Uterus (tissue), 4 donors: ENCODE measurements at places on chromosomes 1 and 21.

DNA sequence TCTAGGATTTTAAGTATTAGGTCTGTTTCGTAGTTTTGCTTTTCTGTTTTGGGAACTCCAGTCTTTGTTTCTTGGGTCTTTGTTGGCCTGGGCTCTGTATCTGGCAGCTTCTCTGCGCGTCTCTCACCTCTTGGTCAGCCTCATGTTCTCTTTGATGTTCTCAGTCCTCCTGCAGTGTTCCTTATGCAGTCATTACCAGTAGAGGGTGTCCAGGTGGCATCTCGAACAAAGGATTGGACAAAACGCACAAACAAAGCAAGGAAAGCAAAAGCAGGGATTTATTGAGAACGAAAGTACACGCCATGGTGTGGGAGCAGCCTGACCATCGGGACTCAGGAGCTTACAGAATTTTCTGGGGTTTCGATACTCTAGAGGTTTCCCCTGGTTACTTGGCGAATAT lies 133.7 kb upstream of the COL6A1 start:
- H3K27ac ChIP-seq: peak overlapping the region; percentile 68
- H3K27me3 ChIP-seq: no peaks in the 10 kb centered on the region

GRCh38 chr1:40438391-40439015 lies 11.8 kb upstream of the ZFP69B start:
- H3K4me3 ChIP-seq: no peak overlapping the region
- H3K36me3 ChIP-seq: no peaks in the 10 kb centered on the region
- H3K4me1 ChIP-seq: no peaks in the 10 kb centered on the region
- no peaks in the 10 kb centered on the region for H3K27me3 ChIP-seq
- DNase-seq: no peak

DNA sequence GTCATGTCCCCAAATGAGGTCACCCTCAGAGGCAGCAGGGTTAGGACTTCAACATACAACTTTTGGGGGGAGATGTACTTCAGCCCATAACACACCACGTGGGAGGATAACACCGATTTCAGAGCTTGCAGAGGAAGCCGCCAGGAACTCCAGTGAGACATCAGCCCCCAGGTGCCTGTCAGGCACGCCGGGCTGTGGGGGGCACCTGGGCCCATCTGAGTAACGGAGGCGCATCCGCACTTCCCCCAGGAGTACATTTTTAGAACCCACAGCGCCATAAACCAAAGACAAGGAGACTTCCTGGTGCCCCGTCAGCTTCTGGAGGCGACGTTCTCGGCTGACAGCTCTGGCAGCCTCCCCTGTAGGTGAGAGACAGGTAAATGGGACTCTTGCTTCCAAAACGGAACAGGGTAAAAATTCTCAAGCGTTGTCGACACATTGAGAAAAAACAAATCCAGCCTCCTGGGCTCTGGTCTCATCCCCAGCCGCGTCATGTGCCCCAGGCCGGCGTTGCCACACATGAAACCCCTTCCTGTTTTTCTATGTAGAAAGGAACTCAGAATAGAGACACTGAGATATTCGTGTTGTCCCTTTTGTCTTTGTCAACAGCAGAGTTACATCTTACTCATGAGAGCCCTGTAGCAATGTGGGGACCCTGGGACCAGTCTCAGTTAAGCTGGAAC lies 93.3 kb downstream of the PDE9A start:
- H3K27me3 ChIP-seq: no peaks in the 10 kb centered on the region
- no peaks in the 10 kb centered on the region for H3K4me1 ChIP-seq
- H3K36me3 ChIP-seq: no peaks in the 10 kb centered on the region
- no peak overlapping the region for H3K27ac ChIP-seq
- DNase-seq: no peak

- no peak overlapping the region for H3K4me3 ChIP-seq
- H3K27ac ChIP-seq: no peak overlapping the region
- H3K36me3 ChIP-seq: no peaks in the 10 kb centered on the region
These were observed 28.1 kb upstream of the ACBD6 start for GRCh38 chr1:180530501-180530900.

DNA sequence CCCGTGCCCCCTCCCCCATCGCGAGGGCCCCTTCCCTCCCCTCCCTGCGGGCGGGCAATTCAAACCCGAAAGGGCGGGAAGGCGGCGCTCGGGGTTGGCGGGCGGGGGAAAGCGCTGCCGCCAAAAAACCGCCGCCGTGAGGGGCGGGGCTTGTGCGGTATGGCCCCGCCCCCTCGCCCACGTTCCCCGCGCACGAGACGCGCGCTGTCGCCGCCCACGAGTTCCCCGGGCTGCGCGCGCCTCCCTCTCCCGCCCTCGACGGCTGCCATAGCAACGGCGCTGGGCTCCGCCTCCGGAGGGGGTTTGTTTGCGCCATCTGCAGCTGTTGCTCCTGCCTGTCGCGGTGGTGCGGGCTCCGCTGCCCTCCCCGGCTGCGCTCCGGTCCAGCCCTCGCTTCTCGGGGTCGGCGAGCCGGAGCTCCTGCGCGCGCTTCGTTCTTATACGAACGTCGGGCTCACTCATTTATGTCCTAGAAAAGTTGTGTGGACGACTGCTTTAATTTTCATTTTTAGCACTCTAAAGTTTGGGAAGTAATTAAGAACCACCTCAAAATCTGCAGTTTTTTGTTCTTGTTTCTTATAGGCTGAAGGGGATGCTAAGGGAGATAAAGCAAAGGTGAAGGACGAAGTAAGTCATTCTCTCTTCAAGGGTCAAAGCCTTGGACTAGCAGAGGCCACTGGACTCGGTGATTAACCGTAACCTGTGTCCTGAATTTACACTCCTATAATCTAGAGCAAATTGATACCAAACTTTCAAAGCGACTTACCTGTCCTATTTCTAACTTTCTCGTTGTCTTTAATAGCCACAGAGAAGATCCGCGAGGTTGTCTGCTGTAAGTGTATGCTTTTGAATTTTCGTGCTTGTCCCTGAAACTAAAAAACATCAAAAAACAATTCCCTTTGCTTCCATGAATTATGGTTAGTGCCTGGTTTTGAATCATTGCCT lies 933 bp downstream of the HMGN2 start:
- H3K27me3 ChIP-seq: no peaks in the 10 kb centered on the region
- H3K4me1 ChIP-seq: peaks cover 3% of the 10 kb centered on the region
- DNase-seq: peak; percentile 97
- peak overlapping the region; percentile 84 for H3K4me3 ChIP-seq

DNA sequence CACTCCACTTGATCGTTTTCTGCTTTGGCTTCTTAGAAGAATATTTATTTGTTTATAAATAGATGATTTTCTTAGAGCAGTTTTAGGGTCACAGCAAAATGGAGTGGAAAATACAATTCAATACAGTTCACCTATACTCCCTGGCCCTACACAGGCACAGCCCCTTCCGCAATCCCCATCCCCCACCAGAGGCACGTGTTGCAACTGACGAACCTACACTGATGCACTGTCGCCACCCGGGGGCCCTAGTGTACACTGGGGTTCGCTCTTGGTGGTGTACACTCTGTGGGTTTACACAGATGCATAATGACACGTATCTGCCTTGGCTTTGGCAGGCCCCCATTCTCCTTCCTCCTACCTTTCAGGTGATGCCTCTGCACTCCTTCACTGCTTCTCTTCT lies 8.0 kb downstream of the ECHDC2 start:
- H3K27ac ChIP-seq: no peak overlapping the region
- no peaks in the 10 kb centered on the region for H3K36me3 ChIP-seq
- no peaks in the 10 kb centered on the region for H3K27me3 ChIP-seq
- H3K4me1 ChIP-seq: no peaks in the 10 kb centered on the region
- no peak for DNase-seq

DNA sequence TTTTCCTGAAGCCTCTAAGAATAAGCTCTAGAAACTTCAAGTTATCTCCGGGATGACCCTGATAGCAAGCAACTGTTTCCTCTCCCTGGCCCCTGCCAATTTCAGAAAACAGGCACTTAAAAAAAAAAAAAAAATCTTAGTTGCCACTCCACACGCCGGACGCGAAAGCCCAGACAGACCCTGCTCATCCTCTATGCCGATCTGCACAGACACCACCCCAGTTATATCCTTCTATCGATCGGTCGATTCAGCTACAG lies 1.7 kb downstream of the ANP32E start:
- H3K36me3 ChIP-seq: no peaks in the 10 kb centered on the region
- peak overlapping the region; percentile 94 for H3K27ac ChIP-seq
- no peaks in the 10 kb centered on the region for H3K27me3 ChIP-seq
- no peaks in the 10 kb centered on the region for H3K4me1 ChIP-seq

- no peaks in the 10 kb centered on the region for H3K4me1 ChIP-seq
- no peak for DNase-seq
- H3K4me3 ChIP-seq: no peak overlapping the region
- H3K27me3 ChIP-seq: no peaks in the 10 kb centered on the region
- no peak overlapping the region for H3K27ac ChIP-seq
These were observed 103.7 kb downstream of the NCAM2 start for GRCh38 chr21:21101911-21102310.

DNA sequence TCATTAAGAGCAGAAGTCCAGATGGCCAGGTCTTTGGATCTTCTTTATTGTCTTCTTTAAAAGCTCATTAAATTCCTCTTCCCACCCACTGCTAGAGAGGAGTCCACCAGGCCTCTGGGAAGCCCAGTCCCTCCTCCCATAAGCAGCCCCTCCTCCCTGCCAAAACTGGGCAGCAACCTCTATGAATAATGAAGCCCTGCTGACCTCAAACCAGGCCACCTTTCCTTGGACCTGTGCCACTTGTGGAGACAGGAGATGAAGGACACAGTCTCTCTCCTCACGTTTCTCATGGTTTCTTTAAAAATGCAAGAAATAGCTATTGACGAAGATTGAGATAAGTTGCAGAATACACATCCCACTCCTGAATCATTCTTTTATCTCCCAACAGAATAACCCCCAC lies 112.8 kb downstream of the EDEM3 start:
- no peak overlapping the region for H3K27ac ChIP-seq
- no peaks in the 10 kb centered on the region for H3K4me1 ChIP-seq
- H3K4me3 ChIP-seq: no peak overlapping the region
- H3K27me3 ChIP-seq: no peaks in the 10 kb centered on the region
- no peak for DNase-seq

GRCh38 chr1:61400997-61401396 lies 318.6 kb downstream of the NFIA start:
- peaks cover 3% of the 10 kb centered on the region for H3K4me1 ChIP-seq
- no peak overlapping the region for H3K27ac ChIP-seq
- H3K36me3 ChIP-seq: no peaks in the 10 kb centered on the region
- DNase-seq: no peak
- no peaks in the 10 kb centered on the region for H3K27me3 ChIP-seq
- no peak overlapping the region for H3K4me3 ChIP-seq

GRCh38 chr1:178092878-178093493 lies 918 bp upstream of the RASAL2 start:
- no peaks in the 10 kb centered on the region for H3K4me1 ChIP-seq
- H3K36me3 ChIP-seq: no peaks in the 10 kb centered on the region
- peak; percentile 27 for DNase-seq
- peak overlapping the region; percentile 96 for H3K4me3 ChIP-seq
- peak overlapping the region; percentile 88 for H3K27ac ChIP-seq

- H3K27me3 ChIP-seq: no peaks in the 10 kb centered on the region
- no peaks in the 10 kb centered on the region for H3K4me1 ChIP-seq
- H3K4me3 ChIP-seq: no peak overlapping the region
- H3K36me3 ChIP-seq: no peaks in the 10 kb centered on the region
- no peak for DNase-seq
These were observed 33.9 kb downstream of the APP start for GRCh38 chr21:26136671-26137070.

- H3K36me3 ChIP-seq: no peaks in the 10 kb centered on the region
- no peak for DNase-seq
- no peaks in the 10 kb centered on the region for H3K4me1 ChIP-seq
- no peak overlapping the region for H3K4me3 ChIP-seq
- H3K27me3 ChIP-seq: no peaks in the 10 kb centered on the region
- peak overlapping the region; percentile 2 for H3K27ac ChIP-seq
These were observed 544.8 kb downstream of the NUF2 start for GRCh38 chr1:163866564-163866963.

- H3K27me3 ChIP-seq: no peaks in the 10 kb centered on the region
- no peak overlapping the region for H3K4me3 ChIP-seq
- no peaks in the 10 kb centered on the region for H3K36me3 ChIP-seq
- no peaks in the 10 kb centered on the region for H3K4me1 ChIP-seq
These were observed 11.4 kb downstream of the RNF11 start for GRCh38 chr1:51247499-51247898.

GRCh38 chr1:234782105-234782751 lies 172.2 kb upstream of the IRF2BP2 start:
- no peak overlapping the region for H3K27ac ChIP-seq
- no peaks in the 10 kb centered on the region for H3K36me3 ChIP-seq
- no peak overlapping the region for H3K4me3 ChIP-seq

GRCh38 chr1:107997866-107998265 lies 32.9 kb upstream of the VAV3 start:
- DNase-seq: no peak
- H3K27ac ChIP-seq: no peak overlapping the region
- H3K27me3 ChIP-seq: no peaks in the 10 kb centered on the region
- no peaks in the 10 kb centered on the region for H3K4me1 ChIP-seq
- no peak overlapping the region for H3K4me3 ChIP-seq
- H3K36me3 ChIP-seq: no peaks in the 10 kb centered on the region

DNA sequence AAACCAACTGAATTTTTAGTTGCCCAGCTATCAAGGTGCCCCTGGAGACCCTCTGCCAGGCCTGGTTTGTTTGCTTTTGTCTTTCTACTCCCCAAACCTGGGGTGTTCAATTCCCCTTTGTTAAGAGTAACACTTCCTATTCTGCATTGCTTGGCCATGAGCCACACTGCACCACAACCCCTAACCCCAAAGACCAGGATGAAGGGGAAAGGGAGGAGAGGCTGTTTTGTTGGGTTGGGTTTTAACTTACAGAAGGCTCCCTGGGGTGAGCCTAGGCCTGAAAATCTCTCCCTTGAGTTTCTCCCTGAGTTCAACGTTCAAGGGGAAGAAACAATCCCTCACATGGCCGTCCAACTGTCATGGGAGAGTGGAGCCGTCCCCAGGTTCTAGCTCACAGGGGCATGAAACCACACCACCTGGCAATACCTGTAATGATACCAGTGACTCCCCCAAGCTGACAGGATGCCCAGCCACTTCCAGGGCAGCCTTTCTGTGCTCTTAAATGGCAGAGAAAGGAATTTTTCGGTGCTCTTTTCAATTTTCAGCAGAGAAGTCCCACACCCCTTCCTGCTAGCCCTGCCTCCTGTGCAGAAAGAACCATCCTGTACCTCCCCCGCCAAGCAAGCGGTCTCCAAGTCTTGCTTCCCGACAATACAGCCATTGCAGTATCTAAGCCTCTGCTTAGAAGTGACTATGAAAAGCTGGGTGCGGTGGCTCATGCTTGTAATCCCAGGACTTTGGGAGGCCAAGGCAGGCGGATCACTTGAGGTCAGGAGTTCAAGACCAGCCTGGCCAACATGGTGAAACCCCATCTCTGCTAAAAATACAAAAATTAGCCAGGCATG lies 14.9 kb downstream of the SLC45A3 start:
- H3K36me3 ChIP-seq: no peaks in the 10 kb centered on the region
- H3K27ac ChIP-seq: no peak overlapping the region
- no peak overlapping the region for H3K4me3 ChIP-seq
- H3K4me1 ChIP-seq: no peaks in the 10 kb centered on the region
- DNase-seq: no peak

DNA sequence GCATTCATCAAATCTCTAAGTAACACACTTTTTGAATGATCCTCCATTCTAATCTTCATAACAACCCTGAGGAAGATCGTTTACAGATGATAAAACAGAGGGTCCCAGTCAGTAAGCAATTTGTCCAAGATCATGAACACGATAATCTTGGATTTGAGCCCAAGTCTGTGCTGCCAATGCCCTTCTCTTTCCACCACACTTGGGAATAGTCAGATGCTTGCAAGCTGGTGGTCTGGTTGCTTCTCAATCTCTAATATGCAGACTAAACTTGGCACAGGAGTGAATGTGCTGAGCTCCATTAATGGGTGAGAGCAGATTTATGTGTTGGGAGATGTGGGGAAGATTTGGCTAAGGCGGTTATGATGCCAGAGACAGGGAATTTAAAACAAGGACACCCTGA lies 430.6 kb upstream of the DAB1 start:
- no peaks in the 10 kb centered on the region for H3K27me3 ChIP-seq
- no peaks in the 10 kb centered on the region for H3K4me1 ChIP-seq
- H3K36me3 ChIP-seq: no peaks in the 10 kb centered on the region
- no peak for DNase-seq
- no peak overlapping the region for H3K27ac ChIP-seq
- no peak overlapping the region for H3K4me3 ChIP-seq
